ENCODE measurements at places on chromosomes 1 and 21.

DNA sequence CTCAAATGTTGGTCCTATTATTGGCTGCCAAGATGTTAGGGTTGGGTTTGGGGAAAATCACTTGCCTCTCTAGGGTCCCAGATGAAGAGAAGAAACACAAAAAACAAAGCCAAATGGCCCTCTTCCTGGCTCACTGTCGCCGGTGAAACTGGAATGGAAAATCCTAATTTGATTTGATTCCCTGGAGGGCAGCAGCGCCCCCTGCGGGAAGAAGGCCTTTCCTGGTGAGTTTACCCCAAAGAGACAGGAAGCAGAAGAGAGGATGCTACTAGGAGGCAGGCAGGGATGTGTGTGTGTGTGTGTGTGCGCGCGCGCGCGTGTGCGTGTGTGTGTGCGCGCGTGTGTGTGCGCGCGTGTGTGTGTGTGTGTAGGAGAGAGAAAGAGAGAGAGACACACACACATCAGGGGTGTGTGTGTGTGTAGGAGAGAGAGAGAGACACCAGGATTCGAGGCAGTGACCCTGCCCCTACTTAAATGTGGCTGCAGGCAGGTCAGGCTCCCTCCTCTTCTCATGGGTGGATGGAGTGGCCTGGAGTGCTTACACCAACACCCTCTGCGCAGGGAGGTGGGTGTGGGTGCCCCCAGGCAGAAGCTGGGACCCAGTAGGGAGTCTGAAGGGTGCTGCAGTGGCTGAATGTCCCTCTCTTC is 3.1 kb upstream of the SELENON start:
- peak; percentile 92 for DNase-seq

GRCh38 chr1:230377851-230378250 is 48.3 kb downstream of the PGBD5 start:
- DNase-seq, result no peak

DNA sequence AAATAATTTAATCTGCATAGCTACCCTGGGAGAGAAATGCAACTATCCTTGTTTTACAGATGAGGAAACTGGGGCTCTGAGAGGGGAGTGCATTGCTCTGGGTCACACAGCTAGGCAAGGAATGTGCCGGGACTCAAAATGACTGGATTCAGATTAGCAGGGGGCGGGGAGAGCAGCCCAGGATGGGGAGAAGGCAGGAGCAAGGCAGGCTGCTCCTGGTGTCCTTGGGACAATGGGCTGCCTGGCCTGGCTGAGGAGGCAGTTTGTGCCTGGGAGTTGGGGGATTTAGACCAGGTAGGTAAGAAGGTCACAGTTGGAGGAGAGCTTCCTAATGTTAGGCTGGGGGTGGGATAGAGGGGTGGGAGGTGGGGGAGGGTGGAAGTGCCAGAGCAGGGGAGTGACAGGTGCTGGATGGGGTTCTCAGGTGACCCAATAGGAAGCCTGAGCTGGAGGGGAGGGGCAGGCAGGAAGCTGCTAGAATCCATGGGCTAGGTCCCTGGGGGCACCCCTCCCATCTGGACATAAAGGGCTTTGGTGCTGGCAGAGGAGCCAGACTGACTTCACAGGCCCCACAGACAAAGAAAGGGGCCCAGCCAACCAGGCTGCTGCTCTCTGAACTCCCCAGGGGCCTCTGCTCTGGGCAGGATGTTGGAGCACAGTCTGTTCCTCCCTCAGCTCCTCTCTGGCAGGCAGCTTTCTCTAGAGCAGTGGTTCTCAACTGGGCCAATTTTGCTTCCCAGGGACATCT is 29.0 kb downstream of the TRIM62 start:
- DNase-seq, result no peak

- no peak for DNase-seq
These were observed 110.4 kb downstream of the TNFSF18 start for GRCh38 chr1:172940174-172940855.

- DNase-seq, result no peak
These were observed 47.4 kb downstream of the RIMS3 start for GRCh38 chr1:40618108-40618507.

DNA sequence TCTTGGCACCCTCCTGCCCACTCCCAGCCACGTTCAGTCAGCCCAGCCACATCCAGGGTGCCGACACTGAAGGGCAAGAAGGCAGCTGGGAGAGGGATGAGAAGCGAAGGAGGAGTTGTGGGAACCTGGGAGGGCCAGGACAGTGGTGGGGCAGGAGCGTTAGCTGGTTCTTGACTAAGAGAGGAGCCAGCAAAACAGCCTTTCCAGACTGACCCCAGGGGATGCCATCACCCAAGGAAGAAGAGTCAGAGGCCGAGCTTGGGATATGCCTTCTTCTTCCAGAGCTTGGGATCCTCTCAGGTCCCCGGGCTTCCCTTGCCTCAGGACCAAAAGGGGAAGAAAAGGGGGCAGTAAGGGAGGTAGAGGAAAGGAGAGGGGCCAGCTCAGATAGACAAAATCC is 7.2 kb downstream of the INKA2 start:
- DNase-seq, result no peak

DNA sequence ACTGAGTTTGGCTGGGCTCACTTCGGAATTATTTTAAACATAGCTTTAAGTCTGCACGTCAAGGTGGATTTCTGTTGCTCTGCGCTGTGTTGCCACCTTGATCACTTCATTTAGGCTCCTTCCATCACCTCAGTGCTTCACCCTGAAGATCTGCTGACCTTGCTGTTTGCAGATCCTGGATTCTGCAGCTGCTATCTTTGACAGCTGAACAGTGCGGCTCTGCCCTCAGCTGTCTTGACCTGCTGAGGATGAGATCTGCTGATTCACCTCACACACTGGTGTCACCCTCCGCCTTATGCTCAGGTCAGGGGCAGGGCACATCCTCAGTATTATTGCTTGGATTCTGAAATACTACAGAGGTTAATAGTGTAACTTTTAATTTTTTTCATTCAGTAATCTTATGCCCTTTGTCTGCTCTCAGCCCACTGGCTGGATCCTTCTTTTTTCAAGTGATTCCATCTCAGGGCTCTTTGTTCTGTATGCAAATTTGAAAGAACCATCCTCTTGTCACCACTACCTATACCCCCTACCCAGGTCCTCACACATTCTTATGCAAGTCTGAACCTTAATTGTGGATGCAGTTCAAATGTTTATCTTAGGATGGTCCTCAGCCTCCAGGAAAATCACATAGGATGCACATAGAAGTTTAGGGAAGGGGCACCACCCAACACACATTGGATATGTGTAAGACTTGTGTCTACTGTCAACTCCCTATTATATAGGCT is 364.0 kb downstream of the OLFM3 start:
- no peak for DNase-seq

DNA sequence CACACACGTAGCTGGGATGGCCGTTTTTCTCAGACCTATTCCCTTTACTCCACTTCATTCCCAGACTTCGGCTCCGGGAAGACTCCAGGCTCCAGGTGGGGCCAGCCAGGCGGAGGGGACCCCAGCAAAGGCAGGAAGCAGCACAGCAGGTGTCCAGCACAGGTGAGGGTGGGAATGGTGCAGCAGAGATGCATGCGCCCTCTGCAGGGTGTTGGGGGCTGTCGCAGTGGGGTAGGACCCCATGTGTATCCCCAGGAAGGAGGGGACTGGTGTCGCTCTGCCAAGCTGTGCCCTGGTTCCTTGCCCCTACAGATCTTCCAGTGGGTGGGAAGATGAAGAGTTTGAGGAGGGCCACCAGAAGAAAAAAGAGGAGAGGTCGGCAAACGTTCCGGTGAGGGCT is 5.3 kb downstream of the TTC24 start:
- no peak for DNase-seq

GRCh38 chr1:212484701-212485570 is 52.2 kb downstream of the NENF start:
- no peak for DNase-seq

DNA sequence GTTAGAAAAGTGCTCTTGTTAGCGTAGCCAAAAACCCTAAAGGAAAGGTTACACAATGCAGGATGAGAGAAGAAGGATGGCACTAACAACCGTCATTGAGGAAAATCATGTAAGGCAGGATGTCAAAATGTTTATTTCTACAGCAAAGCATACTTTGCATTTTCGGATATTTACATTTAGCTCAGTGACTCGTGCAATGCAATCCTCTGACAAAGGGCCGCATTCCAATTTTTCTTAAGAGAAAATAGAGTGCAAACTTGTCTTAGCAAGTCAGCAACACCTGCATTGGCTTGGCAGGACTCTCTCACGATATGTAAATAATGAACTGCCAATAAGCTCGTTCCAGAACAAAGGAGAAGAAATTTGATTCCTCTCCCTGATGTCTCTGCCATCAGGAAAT is 33.3 kb downstream of the TIAM1 start:
- no peak for DNase-seq

DNA sequence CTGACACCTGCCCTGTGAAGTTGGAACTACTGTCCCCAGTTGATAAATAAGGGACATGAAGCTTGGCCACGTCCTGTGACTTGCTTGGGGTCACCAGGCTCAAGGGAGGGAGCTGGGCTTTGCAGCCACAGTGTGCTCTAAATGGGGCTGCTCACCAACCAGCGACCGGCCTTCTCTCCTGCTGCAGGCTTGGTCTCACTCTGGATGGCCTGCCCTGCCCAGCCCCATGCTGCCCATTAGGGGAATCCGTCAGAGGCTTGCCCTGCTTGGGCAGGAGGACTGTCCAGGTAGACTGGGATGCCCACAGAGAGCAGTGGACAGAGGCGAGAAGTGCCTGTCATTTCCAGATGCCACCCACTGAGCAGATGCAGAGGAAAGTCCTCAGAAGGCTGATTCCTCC is 1.2 kb upstream of the CENPS start:
- DNase-seq, result no peak

DNA sequence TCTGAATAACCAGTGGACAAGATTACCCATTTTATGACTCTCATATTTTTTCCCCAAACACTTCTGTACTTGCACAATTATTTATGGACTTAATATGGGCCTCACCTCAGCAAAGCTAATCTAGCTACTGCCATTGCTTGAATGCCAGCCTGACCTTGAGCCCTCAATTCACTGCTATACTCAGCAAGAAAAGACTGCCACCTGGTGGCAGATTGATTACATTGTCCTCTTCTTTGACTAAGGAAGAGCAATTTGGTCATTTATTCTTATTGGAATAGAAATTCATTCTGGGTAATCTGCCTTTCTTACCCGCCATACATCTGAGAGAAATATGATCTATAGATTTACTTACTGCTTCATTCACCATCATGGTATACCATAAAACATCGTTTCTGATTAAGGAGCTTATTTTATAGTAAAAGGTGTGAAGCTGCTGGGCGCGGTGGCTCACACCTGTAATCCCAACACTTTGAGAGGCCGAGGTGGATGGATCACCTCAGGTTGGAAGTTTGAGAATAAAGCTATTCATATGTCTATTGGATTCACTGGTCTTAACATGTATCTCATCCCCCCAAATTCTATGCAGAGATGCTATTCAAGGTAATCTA is 32.9 kb upstream of the DIPK1A start:
- DNase-seq, result no peak

- no peak for DNase-seq
These were observed 64.5 kb upstream of the PRRC2C start for GRCh38 chr1:171420810-171421209.

DNA sequence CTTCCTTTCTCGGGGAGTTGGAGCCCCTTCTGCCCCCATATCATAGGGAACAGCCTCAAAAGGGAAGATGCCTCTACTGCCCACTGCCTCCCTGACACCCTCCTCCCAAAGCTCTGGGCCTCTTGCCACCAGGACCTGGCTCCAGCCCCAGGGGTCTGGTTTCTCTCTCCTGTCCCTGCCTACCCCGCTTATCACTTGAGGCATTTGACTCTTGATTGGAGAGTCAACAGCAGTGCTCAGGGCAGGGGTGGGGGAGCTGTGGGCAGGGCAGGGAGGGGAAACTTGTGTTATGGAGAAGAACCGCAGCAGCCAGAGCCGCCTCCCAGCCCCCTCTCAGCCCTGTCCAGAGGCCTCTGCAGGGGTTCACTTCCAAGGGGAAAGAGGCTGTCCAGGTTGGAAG is 573 bp downstream of the TRIM63 start:
- DNase-seq, result no peak

DNA sequence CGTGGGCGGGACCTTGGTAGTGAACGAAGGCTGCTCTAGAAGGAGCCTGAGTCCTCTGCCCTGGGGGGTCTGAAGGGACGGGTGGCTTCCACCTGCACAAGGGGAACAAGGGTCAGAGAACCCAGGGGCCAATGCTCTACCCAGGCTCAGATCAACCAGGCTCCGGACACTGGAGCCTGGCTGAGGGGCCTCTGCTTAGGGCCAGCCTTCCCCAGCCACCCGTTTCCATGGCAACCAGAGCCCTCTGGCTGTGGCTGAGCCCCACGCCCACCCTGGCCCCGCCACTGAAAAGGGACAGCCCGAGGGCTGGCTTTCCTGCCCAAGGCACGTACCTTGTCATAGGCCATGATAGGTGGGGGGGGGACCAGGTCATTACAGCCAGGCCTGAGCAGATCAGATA is 724.6 kb downstream of the PTPRU start:
- DNase-seq, result no peak

DNA sequence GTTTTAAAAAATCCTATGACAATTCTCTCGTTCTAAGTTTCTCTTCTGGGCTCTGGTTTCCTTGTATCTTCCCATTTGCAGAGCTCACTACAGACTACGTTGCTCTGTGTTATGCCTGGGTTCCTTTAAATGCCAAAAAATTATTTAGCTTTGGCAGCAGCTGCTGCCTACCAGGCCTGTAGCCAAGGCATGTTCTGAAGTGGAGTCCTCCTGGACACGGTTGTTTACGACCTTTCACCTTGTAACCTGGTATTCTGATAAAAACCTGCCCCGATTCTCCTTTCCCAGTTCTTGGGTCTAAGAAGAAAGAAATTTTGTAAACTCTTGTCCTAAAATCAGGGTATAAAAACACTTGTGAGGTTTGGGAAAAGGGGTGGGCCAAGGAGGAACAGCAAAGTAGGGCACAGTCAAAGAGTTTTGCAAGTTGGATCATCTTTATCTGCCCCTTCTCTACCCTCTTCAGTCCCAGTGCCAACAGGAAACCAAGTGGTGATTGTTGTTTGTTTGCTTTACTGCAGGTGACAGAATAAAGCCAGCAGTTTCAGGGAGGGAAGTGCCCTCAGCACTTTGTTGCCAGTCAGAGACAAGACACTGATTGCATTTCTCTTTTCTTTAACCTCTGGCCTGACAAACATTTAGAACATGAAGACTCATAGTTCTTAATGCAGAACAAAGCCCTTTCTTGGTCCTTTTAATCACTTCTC is 3.1 kb upstream of the TXNIP start:
- no peak for DNase-seq

- no peak for DNase-seq
These were observed 10.1 kb downstream of the HLX start for GRCh38 chr1:220889333-220889732.

DNA sequence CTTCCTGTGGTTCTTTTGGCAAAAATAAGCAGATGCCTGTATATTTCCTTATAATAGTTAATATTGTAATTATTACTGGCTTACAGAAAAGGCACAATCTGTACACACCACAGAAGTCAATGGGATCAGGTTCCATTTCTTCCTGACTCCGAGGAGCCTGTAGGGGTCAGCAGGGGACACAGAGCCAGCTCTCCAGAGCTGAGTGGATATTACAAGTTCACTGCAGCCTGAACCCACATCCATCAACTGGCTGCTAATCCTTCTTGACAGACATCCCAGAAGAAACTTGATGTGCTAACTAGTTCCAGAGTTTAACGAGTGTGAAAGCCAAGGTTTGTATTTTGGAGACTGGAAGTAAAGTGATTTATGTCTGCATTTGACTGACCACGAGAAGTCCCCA is 203.8 kb downstream of the LMX1A start:
- no peak for DNase-seq

All from stimulated activated CD4-positive, alpha-beta T cell treated with anti-CD3 and anti-CD28 coated beads, Interleukin-12 subunit alpha, Interleukin-12 subunit beta, amount 100 ng/mL, for 24 hours (primary cell).